ENCODE measurements at places on chromosomes 12 and 14. TPM values are rescaled to one million over a fixed set of nuclear protein-coding genes. Genes with fewer than 3 reads are reported as not detected.

ACVR1B gene
- total RNA-seq = 23.0 TPM

HHIPL1 gene
- total RNA-seq = 2.1 TPM

AHSA1 gene
- total RNA-seq = 142 TPM

DACT1 gene
- total RNA-seq = 0.15 TPM

FAM90A1 gene
- not detected for total RNA-seq

ZC2HC1C gene
- total RNA-seq = 5.2 TPM

TMEM119 gene
- total RNA-seq = not detected

TMEM229B gene
- 1.6 TPM for total RNA-seq

BRAP gene
- total RNA-seq = 19.6 TPM

ARHGAP9 gene
- 0.92 TPM for total RNA-seq

MIPOL1 gene
- 12.8 TPM for total RNA-seq

RFX4 gene
- not detected for total RNA-seq

LTBP2 gene
- 69.8 TPM for total RNA-seq

SIX6 gene
- not detected for total RNA-seq

TOMM20L gene
- total RNA-seq = not detected

AMIGO2 gene
- total RNA-seq = 21.8 TPM

HRK gene
- total RNA-seq = 0.44 TPM

SMCO3 gene
- total RNA-seq = not detected

SERPINA1 gene
- 4.9 TPM for total RNA-seq

RPS6KL1 gene
- total RNA-seq = 14.9 TPM

RTL1 gene
- total RNA-seq = not detected

ENDOU gene
- total RNA-seq = not detected

HOXC10 gene
- 154 TPM for total RNA-seq

ANO2 gene
- not detected for total RNA-seq

ALDH1L2 gene
- total RNA-seq = 2.2 TPM

HCAR1 gene
- total RNA-seq = 0.31 TPM

DENND5B gene
- total RNA-seq = 36.8 TPM

PTPN11 gene
- total RNA-seq = 139 TPM

CAPRIN2 gene
- 28.6 TPM for total RNA-seq

CTSG gene
- total RNA-seq = not detected

CMKLR1 gene
- total RNA-seq = 0.03 TPM

GOLGA5 gene
- total RNA-seq = 22.3 TPM

TRPV4 gene
- 0.44 TPM for total RNA-seq

FGD6 gene
- total RNA-seq = 28.3 TPM

All from Panc1 (cell line).